NCI-H1105 treated with DMSO at 0.1 percent for 48 hours (cell line): ENCODE measurements at places on chromosomes 1 and 21.
A peak's percentile ranks its signal among the peaks of the same experiment; 100 is the strongest.

DNA sequence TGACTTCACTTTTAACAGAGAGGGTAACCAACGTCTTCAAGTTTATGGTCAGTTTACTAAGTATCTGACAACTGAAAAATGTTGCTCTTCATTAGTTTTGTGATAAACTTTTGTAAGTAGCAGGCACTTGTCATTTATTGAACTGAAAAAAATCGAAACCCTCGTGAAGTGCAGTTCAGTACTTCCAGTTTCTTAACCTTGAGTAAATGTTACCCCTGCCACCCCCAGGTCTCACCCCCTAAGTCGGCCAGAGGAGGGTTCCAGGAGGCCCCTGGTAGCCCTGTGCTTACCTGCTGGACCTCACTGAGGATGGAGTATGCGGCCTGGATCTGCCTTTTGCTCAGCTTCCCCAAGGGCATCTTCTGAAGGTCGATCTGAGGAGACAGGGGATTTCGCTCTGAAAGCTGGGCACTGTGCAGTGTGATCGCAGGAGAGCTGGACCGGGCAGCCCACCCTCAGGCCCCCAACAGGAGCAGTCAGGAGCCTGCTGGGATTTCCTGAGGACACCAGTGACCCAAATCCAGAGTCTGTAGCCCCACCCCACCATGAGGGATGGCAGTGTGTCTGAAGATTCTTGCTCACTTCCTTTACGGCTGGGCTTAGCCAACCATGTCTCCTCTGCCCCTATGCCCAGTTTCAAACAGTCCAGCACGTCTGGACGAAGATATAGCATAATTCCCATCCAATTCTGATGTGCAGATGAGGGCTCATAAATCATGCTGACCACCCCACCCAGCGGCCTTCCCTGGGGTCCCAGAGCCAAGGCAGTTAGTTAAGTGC, 37.6 kb downstream of the PARP1 start:
- DNase-seq, result no peak

DNA sequence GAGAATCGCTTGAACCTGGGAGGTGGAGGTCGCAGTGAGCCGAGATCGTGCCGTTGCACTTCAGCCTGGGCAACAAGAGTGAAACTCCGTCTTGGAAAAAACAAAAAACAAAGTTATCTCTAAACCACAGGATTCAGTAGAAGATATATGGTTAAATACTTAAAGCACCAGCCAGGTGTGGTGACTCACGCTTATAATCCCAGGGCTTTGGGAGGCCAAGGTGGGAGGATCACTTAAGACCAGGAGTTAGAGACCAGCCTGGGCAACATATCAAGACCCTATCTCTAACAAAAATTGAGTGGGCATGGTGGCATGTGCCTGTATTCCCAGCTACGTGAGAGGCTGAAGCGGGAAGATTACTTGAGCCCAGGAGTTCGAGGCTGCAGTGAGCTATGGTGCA, 5.6 kb downstream of the NECAP2 start:
- no peak for DNase-seq

GRCh38 chr1:28412731-28413130, 43.2 kb downstream of the PHACTR4 start:
- no peak for DNase-seq

DNA sequence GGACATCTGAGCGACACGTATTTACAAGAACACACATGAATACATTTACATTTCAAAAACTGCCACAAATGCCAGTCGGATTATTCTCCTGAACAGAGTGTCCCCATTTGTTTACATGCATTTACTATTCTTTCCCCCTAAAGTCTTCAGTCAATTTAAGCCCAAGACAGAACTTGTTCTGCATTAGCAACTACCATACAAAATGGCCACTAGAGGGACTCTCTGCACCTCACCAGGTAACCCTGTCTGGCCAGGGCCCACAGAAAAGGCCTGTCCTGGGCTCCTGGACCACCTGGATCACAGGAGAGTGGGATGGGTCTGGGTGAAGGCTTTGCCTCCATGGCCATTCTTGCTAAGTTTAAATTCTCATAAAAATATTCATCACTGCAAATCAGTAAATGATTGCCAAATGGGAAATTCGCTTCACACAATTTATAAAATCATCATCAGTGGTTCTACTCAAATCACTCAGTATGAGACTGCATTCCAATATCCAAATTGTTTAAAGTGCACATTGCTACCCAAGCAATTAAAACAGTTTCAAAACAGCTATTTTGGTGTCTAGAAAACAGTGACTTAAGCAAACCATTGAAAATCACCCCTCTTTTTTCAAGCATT, 12.5 kb upstream of the GUCA2A start:
- DNase-seq, result peak; percentile 74

DNA sequence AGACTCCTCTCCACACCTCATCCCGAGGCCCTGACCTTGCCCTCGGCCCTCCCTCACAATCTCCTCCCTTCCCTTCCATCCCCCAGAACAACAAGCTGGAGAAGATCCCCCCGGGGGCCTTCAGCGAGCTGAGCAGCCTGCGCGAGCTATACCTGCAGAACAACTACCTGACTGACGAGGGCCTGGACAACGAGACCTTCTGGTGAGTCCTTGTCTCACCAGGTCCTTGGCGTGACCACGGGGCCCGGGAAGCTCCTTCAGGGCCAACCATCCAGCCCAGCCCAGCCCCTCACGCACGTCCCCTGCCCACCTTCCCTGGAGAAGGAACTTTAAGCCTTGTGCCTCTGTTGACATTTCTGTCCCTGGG, 15.6 kb downstream of the PODN start:
- no peak for DNase-seq

DNA sequence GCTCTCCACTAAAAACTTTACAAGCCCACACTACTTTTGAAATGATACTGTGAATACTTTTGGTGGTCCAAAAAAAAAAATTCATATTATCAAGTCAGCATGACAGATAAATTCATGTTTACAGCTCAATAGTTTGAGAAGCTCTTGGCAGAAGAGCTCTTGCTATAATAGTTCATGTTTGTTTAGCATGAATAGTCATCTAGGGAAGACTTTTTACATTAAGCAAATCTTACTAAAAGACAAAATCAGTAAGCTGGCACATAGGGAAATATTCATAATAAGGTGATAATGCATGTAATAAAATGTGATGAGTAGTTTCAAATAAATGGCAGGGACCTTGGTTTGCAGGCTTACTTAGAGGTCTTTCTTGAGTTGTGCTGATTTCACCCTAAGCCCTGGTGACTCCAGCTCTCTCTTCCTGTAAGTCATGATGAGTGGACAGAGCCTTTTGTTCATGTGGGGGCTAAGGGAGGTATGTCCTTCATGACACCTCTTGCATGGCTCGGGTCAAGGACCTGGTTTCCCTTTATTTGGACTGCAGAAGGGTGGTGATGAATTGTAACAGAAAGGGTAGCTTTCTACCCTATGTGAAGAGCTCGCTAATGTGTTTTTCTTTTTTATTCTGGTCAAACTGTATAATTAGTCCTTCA, 166.7 kb downstream of the GABPA start:
- DNase-seq, result peak; percentile 17

- no peak for DNase-seq
Observed at GRCh38 chr1:167794043-167794442, 72.3 kb downstream of the MPZL1 start.

- DNase-seq, result no peak
Observed at GRCh38 chr1:58789322-58789856, 5.5 kb upstream of the JUN start.

- no peak for DNase-seq
Observed at GRCh38 chr1:62654744-62655143, 33.4 kb downstream of the DOCK7 start.

GRCh38 chr1:205565799-205566198, 61.3 kb downstream of the CDK18 start:
- DNase-seq, result no peak

- DNase-seq, result peak; percentile 63
Observed at GRCh38 chr1:147897029-147897752, 5.4 kb upstream of the GJA8 start.

- DNase-seq, result no peak
Observed at GRCh38 chr1:88662723-88663122, 21.4 kb upstream of the PKN2 start.

- no peak for DNase-seq
Observed at GRCh38 chr1:222026280-222026679, 284.4 kb upstream of the DUSP10 start.

DNA sequence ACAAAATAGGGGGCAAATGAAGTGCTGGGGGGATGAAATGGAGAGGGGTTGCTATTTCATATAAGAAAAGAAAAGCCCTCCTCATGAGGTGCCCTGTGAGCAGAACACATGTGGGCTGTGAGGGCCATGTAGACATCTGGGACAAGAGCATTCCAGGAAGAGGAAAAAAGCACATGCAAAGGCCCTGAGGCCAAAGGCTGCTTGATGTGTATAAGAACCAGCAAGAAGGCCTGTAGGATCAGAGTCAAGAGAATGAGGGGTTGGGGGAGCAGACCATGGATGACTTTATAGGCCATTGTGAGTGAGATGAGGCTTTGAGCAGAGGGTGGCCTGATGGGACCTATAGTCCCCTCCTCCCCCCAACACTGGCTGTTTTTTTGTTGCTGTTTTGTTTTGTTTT, 7.7 kb upstream of the RAB4A start:
- no peak for DNase-seq

DNA sequence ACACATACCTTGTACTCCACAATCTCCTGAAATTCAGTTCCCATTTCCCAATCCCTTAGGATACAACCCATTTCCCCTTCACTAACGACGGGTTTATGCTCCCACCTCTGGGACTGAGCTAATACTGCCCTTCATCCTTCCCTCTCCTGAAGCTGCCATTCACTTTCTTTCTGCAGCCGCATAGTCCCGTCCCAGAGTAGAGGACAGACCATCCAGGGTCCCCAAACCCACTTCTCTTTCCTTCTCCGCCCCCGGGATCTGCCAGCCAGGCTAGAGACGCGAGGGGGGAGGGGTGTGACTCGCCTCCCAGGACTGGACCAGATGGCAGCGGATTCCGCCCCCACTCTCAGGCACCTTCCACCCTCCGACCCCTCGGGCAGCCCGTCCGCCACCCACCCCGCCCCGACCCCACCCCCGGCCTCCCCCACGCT, 679 bp downstream of the ABL2 start:
- DNase-seq, result peak; percentile 38

DNA sequence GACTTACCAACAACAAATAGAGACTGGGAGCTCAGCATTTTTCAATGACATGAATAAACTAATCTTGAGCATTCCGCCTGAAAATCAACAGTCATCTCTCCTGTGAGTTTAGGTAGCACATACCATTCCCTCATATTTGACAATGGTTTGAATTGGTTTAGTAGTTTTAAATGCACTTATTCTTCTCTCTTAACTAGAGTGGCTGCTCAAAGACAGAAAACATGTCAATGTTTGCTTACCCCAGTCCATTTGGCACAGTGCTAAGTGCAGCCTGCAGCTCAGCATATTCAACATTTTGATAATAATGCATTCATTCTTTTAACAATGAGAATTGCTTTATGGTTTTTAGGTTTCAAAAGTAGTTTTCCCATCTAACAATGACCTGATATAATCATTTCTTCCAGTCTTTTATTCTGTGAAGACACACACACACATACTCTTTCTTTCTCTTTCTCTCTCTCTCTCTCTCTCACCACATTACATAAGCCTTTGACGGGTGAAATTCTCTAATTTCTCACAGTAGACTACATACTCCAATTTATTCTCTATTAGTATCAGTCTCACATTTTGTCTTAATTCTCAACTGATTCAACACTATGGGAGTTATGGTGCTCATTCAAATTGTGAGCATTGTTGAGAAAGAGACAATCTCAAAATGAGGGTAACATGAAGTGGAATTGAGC, 432.3 kb downstream of the LRRIQ3 start:
- peak; percentile 6 for DNase-seq

DNA sequence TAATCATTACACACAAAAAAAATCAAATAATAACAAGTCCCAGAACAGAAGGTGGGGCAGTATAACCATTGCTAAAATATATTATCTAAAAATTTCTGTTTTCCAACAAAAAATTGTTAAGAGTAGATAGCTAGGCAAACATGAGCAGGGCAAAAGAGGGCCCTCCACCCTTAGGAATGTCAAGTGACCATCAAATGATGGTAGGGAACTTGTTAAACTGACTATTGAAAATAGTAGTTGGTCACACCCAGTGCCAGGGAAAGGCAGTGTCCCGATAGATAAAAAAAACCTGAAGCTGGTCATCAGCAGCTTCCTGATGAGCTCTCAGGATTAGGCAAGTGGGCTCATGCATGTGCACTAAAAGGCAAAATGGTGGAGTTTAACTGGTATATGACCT, 18.4 kb upstream of the COP1 start:
- no peak for DNase-seq

DNA sequence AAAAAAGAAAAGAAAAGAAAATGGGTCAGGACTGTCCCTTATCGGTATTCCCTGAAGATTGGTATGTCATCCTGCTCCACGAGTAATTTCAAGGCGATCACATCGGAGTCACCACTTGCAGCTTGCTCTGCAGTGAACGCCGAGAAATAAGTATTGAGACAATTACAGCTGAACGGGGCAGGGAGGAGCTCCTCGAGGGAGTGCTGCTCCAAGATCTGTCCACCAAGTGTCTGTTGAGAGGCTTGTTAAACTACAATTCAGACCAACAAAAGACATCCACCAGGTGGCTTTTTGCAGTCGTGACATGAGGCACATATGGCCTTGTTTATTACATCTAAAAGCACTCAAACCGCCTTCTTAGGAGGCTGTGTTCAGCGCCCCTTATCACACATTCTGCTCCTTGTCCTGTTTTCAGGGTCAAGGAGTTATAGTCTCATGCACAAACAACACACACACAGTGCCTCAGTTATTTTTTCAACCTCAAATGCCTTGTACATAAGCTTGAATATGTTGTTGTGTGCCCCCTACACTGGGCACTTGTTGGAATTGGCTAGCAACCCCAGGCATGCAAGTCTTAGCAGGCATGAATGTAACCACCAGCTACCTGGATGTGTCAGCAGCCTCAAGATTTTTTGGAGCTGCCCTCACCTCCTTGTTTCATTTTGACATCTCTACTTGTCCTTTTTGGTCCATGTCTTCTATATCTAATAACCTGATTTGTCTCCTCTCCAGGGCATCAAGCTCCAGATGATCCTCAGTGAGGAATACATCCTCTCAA, 13.0 kb upstream of the CD48 start:
- no peak for DNase-seq

- no peak for DNase-seq
Observed at GRCh38 chr1:233257786-233258185, 37.7 kb downstream of the PCNX2 start.

GRCh38 chr1:21258331-21259134, 31.7 kb downstream of the ECE1 start:
- DNase-seq, result no peak

DNA sequence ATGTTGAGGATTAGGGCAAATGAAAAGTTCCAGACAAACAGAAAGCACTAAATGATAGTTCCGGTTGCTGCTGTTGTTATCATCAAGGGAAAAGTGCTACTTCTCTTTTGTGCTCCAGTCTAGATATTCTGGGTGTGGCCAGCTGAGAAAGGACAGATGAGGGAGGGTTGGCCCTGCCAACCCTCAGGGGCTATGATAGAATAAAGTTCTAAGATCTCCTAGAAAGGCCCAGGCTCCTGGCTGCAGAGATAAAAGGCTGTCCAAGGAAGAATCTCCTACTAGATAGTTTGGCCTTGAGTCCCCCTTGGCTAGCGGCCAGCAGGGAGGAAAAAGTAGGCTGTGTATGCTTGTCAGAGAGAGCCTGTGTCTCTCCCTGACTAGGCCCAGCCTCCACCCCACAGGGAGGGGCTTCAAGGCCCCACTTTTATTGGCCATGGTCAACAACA, 31.5 kb downstream of the RIMS3 start:
- DNase-seq, result no peak
